ENCODE measurements at places on chromosomes 16 and 17.

DNA sequence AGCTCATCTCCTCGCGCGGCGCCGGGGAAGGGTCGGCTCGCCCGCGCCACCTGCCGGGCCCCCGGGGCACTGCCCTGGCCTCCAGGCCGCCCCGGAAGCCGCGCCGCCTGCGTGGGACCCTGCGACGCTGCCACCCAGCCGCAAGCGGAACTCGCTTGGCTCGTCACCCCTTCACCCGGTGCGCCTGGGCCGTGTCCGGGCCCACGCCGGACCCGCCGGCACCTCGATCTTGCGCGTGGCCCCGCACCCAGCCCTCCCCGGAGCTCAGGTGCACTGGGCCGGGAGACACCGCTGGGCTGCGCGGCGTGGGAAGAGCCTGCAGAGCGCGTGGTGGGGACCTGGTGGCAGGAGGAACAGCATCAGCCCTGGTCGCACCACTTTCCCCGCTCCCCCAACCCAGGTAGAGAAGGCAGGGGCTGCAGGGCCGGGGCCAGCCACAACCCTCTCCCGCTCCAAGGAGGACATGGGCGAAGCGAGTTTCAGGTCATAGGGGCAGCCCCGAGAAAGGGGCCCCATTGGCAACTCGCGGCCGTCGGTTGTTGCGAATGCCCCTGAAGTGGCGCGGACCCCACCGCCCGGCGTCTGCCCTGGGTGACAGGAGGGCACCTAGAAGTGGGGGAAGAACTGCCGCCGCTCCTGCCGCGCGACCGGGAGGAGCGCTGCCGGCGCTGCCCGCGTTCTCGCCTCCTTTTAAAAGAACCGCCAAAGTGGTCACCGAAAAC, 363 bp upstream of the MIF4GD start:
- peak; percentile 85 for DNase-seq

- DNase-seq = no peak
Measured at GRCh38 chr17:40696651-40697072, 6.9 kb downstream of the KRT24 start.

DNA sequence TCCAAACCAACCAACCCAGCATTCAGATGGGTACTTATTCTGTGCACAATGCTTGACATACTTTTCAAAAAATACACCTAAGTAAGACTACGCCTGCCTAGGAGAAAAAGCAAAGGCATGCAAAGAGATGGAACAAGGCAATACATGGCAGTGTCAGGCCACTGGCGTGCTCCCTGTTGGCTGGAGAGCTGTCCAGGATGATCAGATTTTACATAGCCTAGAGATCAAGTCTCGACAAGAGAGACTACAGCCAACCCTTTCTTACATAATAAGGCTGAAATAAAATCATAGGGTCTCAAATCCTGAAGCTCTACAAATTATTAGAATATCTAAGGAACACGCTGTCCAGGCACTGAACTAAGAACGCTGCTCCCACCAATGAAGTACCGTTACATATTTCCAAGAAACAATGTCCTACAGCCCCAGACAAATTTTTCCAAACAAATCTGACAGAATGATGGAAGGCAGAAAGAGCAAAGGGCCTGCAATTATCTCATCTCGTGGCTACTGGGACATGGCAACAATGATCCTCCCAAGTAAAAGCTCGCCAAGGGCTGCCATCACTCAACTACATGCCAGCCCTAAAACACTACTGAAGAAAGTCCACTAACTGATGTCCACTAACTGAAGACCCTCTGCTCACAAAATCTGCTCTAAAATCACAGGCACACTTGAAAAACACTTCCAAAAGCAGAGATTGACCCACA, 5.1 kb downstream of the RPS15A start:
- no peak for DNase-seq

GRCh38 chr17:45103269-45103795, 29.0 kb downstream of the PLCD3 start:
- no peak for DNase-seq

GRCh38 chr17:46046957-46047356, 47.9 kb downstream of the STH start:
- no peak for DNase-seq

- no peak for DNase-seq
Measured at GRCh38 chr17:57864273-57864672, 14.4 kb upstream of the MRPS23 start.

GRCh38 chr16:3766177-3766576, 48.9 kb upstream of the TRAP1 start:
- DNase-seq = no peak

- no peak for DNase-seq
Measured at GRCh38 chr17:29956225-29956624, 14.8 kb downstream of the EFCAB5 start.

DNA sequence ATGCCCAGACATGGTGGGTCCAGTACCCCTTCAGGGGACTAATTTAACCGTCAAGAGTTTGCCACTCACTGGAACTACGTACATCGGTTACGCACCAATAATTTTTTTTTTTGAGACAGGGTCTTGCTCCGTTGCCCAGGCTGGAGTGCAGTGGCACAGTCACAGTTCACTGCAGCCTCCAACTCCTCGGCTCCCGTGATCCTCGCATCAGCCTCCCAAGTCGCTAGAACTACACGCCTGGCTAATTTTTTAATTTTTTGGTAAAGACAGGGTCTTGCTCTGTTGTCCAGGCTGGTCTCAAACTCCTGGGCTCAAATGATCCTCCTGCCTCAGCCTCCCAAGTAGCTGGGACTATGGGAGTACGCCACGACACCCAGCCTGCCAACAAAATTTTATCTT, 15.6 kb downstream of the RPH3AL start:
- no peak for DNase-seq

GRCh38 chr17:65070620-65071019, 14.1 kb upstream of the GNA13 start:
- no peak for DNase-seq

DNA sequence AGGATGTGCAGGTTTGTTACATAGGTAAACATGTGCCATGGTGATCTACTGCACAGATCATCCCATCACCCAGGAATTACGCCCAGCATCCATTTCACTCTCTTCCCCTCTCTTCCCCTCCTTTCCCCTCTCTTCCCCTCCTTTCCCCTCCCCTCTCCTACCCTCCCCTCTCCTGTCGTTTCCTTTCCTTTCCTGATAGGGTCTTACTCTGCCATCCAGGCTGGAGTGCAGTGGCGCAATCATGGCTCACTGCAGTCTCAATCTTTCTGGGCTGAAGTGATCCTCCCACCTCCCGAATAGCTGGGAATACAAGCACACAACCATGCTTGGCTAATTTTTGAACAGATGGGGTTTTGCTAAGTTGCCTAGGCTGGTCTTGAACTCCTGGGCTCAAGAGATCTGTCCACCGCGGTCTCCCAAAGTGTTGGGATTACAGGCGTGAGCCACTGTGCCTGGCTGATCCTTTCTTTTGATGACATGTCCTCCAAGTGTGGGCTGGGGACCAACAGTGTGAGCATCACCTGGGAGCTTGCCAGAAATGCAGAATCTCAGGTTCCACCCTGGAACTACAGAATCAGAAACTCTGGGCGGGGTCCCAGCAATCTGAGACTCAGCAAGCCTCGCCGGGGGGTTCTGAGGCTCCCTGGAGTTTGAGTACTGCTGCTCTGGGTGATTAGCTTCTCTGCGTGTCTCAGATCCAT, 10.8 kb downstream of the ATP2C2 start:
- no peak for DNase-seq

- no peak for DNase-seq
Measured at GRCh38 chr16:49276646-49277385, 4.8 kb downstream of the CBLN1 start.

GRCh38 chr17:4438162-4438944, 4.6 kb downstream of the SPNS3 start:
- no peak for DNase-seq

- no peak for DNase-seq
Measured at GRCh38 chr16:28549301-28549899, 4.3 kb upstream of the SGF29 start.

DNA sequence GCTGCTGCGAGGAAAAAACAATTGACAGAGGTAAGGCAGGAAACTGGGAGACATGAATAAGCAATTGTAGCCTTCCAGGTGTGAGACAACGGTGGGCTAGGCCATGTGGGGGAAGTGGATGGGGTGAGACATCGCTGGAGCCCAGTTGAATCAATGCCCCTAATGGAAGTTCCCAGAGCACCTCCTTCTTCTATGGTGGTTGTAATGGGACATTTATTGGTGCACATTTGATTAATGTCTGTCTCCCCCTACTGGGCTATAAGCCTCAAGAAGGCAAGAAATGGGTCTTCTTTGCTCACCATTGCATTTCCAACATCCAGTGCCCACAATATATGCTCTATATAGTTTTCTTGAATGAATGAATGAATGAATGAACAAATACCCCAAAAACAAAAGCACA, 22.7 kb upstream of the CD300E start:
- no peak for DNase-seq

- DNase-seq = no peak
Measured at GRCh38 chr16:88429387-88430184, 23.5 kb upstream of the ZFPM1 start.

GRCh38 chr17:49787884-49788477, 500 bp upstream of the KAT7 start:
- DNase-seq = no peak

DNA sequence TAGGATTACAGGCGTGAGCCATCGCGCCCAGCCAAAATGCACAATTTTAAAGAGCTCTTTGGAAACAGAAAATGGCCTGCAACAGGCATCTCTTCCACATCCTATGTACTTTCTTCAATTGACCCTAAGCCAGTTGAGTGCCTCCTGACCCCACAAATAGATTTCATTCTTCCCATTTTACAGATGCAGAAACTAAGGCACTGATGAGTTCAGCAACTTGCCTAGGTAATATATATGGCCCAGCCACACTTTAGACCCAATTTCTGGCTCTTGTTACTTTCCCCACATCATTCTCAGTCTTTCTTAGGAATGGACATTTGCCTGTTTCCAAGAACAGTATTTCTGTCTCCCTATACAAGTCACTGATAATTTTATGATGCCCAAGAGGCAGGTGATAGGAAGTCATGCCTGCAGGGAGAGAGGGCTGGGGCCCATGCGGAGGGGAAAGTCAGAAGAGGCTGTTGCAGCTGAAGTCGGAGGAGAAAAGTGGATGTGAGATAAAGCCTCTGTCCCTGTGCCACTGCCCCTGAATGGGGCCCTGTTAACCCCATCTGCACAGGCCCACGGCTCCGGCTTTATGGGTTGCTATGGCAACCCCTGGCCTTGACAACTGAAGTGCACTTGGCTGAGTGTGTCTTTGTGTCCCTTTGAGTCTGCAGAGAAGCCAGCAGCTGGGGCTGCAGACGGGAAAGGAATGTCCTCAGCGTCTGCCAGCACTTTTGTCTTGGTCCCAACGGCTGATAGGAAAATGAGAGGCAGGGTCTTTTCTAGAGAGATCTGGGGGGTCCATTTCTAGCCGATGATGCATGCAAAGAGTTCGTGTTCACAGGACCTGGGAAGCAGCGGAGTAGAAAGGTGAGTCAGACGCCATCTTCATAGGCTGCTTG, 45.9 kb downstream of the ABAT start:
- DNase-seq = no peak

GRCh38 chr17:64085650-64086005, 44.3 kb downstream of the ERN1 start:
- no peak for DNase-seq

- no peak for DNase-seq
Measured at GRCh38 chr17:72683506-72684404, 408.7 kb downstream of the SLC39A11 start.

DNA sequence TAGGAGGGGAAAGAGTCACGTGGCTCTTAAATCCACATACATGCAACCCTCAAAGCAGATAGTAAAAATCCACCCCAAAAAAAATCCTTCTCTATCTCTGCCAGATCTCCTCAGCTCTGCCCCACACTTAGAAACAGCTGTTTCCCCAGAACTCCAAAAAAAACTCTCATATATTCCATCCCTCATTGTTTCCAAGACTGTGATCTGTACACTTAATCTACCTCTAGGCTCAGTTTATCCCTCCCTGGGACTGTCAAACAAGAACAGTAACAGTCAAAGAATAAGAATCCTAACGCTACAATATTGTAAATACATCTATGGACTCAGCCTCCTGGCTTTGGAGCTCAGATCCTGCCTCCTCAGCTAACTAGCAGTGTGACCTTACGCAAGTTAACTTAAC, 11.6 kb downstream of the CUEDC1 start:
- DNase-seq = no peak

GRCh38 chr17:43315369-43315768, 81.6 kb upstream of the RNU2-1 start:
- no peak for DNase-seq

- DNase-seq = no peak
Measured at GRCh38 chr16:77612596-77612995, 109.7 kb upstream of the NUDT7 start.

- DNase-seq = no peak
Measured at GRCh38 chr16:47481698-47482374, 20.7 kb downstream of the PHKB start.

DNA sequence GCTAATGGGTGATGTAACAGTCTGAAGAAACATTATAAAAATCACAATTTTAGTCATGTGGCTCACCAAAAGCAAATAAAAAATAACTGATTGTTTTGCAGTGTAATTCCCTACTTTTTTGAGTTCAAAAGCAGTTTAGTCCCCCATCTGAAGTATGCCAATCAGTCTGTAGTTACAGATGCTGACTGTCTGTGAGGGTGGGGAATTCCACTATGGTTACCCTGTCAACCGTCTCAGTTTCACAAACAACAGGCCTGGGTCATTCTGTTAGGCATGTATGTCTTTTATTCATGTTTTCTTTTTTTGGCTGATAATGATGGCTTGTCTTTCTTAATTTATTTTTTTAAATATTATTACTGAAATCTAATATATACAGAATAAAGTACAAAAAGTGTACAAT, 69.3 kb downstream of the STXBP4 start:
- DNase-seq = no peak

GRCh38 chr16:88692861-88693260, 6.6 kb upstream of the SNAI3 start:
- no peak for DNase-seq

DNA sequence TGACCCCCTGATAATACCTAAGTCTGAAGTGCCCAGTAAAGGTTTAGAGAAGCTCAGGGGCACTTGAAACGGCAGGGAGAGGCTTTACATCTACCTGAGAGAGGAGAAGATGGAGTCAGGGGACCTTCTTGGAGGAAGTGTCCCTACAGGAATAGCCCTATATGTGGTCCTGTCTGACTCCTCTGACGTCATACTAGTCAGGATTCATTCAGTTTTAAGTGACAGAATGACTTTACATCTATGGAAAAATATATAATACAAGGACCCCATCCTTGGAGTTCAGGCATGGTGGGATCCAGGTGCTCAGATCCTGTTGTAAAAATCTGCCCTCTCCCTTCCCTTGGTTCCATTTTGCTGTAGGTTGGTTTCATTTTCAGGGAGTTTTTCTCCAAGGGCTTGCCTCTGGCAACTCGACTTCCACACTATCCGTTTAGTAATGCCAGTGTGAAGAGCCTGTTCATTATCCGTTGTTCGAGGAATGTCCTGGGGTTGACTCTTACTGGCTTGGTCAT, 205.6 kb downstream of the IRF8 start:
- DNase-seq = no peak

GRCh38 chr17:16215965-16216316, 607 bp upstream of the NCOR1 start:
- no peak for DNase-seq

- DNase-seq = no peak
Measured at GRCh38 chr16:21603928-21604327, 4.6 kb downstream of the METTL9 start.

GRCh38 chr17:59611503-59611902, 8.2 kb upstream of the CLTC start:
- DNase-seq = no peak

GRCh38 chr16:87457061-87457611, 35.7 kb downstream of the ZCCHC14 start:
- no peak for DNase-seq

- DNase-seq = peak; percentile 26
Measured at GRCh38 chr16:2473999-2474876, 689 bp upstream of the TBC1D24 start.

GRCh38 chr16:48555155-48555554, 54.8 kb downstream of the N4BP1 start:
- DNase-seq = no peak
